ENCODE measurements at places on chromosomes 2 and 18. TPM values are rescaled to one million over a fixed set of nuclear protein-coding genes. Genes with fewer than 3 reads are reported as not detected.
A peak's percentile ranks its signal among the peaks of the same experiment; 100 is the strongest.

- DNase-seq, result no peak
Measured at GRCh38 chr2:126732682-126733245, 76.8 kb downstream of the GYPC start.

Gene UGT1A3
- total RNA-seq, result not detected

DNA sequence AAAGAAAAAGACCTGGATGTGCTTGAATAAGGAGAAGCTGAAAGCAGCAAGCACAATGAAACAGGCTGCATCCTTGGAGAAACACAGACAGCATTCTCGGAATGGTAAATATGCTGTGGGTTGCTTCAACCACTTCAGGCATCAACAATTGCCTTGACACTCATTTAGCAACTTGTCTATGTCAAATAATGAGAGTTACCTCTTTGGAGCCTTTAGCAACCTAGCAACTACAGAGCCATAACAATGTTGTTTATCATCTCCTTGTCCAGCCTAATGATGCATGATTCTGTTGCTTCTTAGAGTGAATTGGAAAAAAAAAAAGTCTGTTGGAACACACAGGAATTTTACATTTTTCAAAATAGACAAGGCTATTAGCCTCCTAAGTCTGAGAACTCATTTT is 410.6 kb downstream of the PIK3C3 start:
- DNase-seq, result no peak

- no peak for DNase-seq
Measured at GRCh38 chr2:137910641-137911040, 53.6 kb upstream of the HNMT start.

DNA sequence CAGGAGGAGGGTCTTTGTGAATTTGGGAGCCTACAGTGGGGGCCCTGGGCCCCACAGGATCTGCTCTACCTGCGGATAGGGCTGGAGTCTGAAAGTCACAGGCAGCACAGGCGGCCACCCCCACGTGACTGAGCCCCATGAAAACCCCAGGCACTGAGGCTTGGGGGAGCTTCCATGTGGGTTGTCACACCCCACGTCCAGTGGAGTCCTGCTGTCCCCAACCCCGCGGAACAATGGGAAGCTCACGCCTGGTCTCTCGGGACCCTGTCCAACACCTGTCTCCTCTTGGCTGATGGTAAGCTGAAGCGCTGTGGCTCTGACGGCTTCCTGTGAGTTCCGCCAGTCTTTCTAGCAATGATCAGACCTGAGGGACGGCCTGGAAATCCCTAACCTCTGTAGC is 85.8 kb downstream of the PTGR3 start:
- DNase-seq, result no peak

DNA sequence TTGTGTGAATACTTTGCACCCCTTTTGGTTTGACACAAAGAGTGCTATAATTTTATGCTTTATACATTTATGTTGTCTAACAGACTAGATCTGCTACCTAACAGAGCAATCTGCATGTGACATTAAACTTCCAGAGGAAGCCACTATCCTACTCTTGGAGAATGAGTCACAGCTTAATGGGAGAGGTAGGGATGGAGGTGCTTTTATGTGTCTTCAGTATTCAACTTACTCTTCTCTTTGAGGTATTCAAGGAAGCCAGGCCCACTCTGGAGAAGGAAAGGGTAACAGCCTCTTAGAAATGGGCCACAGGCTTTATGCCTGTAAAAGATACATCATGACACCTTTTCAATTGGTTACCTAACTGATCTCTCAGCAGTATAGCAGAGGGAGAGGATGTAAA is 85.8 kb upstream of the NEUROD1 start:
- no peak for DNase-seq

Gene SLC9A2
- total RNA-seq, result not detected

Gene EVA1A
- not detected for total RNA-seq

GRCh38 chr18:11851806-11852337 is 659 bp downstream of the CHMP1B start:
- DNase-seq, result peak; percentile 40

- no peak for DNase-seq
Measured at GRCh38 chr2:217106650-217107014, 246.8 kb upstream of the TNP1 start.

Data from CD8-positive, alpha-beta memory T cell (primary cell).